ENCODE measurements at places on chromosomes 5 and 9.

GRCh38 chr5:17359451-17360011, 138.5 kb upstream of the TAF11L2 start:
- DNase-seq = no peak

DNA sequence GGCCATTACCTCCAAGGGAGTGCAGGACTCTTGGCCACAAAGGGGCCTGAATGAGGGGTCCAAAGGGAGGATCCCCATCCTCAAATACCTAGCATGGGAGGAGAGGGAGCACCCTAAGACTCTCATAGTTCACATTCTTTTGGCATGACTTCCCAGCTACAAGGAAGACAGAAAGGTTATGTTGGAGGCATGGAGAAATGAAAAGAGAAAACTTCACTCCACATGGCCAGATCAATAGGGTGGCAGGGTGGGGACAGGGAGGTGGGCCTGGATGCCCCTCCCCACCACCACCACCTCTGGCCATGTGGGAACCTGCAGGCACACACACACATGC, 97.6 kb downstream of the PAX5 start:
- DNase-seq = no peak

- DNase-seq = no peak
These were observed 29.2 kb downstream of the NR4A3 start for GRCh38 chr9:99850736-99851499.

DNA sequence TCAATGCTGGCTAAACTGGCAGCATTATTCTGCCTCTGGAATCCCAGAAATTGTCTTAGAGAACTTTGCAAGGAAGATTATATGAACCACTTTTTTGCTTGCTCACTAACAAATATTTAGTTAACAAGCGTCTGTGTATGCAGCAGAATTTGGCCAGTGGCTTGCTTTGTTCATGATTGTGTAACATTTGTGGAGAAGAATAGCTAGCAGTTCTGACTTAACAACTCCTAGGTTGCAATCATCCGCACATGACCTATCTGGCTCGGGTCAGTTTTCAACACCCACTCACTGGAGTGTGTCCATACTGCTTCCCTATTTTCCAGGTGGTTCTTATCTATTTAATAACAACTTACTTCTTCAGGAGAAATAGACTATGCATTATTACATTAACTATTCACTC, 98.5 kb downstream of the SNX18 start:
- DNase-seq = no peak

GRCh38 chr5:5483350-5483749, 60.9 kb downstream of the ICE1 start:
- no peak for DNase-seq

DNA sequence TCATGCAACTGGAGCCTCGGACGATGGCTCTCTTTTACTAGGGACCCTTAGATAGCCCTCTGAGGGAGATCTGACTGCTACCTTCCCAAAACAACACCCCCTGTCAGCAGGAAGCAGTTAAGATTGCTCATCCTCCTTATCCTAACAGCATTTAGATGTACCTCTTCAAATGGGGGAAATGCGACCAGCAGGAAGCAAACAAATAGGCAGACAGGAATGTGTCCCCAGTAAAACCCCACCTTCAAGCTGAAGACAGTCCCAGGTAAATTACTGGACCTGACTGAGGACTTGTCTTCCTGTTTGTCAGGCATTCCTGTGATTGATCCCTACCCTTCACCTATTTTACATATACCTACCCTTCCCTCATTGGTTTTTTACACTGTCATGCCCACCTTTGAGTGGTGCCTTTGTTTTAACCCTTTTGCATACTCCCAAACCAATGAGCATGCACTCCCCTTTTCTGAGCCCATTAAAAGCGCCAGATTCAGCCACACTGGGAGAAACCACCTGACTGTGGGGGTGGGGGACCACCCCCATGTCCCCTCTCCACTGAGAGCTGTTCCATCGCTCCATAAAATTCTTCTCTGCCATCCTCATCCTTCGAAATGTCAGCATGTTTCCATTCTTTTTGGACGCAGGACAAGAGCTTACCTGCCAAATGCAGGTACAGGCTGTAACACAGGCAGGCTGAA, 954.0 kb upstream of the CDH6 start:
- DNase-seq = no peak

DNA sequence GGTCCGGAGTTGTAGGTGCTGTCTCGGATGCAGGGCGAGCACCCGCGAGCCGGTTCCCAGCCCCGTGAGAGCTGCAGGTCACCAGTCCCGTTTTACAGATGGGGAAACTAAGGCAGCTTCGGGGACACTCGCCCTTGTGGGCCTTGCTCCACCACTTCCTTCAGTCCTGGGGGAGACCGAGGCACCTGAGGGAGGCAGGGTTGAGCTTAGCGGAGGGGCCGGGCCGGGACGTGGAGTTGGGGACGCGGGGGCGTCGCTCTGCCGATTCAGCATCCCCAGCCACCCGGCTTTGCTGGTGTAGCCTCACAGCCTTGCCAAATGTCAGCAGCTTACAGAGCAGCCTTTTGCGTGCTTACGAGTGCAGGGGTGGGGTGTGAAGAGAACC, 530 bp downstream of the BBLN start:
- DNase-seq = peak; percentile 54

- no peak for DNase-seq
These were observed 127.6 kb downstream of the TMEM174 start for GRCh38 chr5:73300337-73301207.

DNA sequence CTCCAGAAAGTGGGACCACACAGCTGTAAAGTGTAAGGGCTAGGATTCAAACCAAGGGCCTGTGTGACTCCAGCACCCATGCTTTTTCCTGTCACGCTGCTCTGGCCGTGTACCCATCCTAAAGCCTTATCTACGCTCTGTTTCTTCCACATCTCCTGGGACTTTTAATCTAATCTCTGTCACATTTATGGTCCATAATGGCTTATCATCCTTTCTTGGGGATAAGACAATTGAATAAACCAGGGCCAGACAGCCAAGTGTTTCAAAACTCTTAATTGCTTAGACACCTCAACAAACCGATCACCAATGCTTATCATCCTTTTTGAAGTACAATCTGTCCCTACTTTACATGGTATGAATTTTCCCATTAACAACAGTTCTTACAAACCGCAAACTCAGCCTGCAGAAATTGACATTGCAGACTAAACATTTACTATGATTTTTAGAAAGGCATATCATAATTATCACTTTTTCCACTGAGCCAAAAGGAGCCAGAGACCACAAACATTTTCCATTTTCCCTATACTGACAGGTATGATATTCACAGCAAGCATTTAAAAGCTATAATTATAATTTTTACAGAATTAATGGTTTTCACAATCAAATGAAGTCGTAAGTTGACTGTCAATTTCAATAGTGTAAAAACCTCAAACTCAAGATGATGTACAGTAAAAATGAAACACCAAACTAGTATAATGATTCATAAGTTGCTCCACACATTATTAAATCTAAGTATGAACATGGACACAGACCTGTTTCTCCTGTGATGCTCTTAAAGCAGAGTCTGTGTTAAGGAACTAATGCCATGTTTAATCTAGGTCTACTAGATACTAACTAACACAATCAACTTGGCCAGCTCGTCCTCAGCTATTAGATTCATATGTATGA, 99.5 kb downstream of the FBXW11 start:
- no peak for DNase-seq

DNA sequence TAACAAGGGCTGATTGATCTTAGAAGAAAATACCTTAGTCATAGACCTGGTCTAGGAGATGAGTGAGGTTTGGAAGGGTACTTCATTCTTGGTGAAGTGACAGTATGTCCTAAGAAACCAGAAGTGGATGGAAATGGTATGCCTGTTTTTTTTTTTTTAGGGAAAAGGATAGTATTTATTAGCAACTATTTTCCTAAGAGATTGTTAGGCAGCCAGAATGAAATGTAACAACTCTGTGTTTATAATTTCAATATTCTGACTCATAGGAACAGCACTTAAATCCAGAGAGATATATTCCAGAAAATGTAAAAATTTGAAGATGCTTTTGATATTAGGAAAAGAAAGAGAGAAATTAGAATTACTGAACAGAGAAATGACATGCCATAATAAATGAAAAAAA, 21.2 kb upstream of the ARL14EPL start:
- no peak for DNase-seq

- DNase-seq = no peak
These were observed 32.8 kb upstream of the FANCC start for GRCh38 chr9:95350266-95350665.

DNA sequence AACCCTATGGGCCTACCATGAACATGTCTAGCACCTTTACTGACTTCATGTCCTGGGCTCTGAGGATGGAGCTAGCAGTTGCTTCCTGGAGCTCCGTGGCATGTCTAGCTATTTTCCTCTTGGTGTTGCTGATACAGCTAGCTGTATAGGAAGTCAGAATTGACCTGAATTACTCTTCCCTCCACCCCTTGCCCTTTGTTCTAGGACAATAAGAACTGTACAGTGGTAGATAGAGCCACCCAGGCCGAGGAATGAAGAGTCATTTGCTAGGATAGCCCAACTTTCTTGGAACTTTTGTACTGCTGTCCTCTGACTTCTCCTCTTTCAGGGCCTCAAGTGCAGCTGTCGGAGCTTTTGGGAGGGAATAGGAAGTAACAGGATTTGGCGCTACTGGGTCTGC, 109.9 kb upstream of the RUSC2 start:
- DNase-seq = no peak

- DNase-seq = no peak
These were observed 1.5 kb downstream of the C9orf40 start for GRCh38 chr9:74951107-74951720.

- no peak for DNase-seq
These were observed 32.8 kb upstream of the DAP start for GRCh38 chr5:10793785-10794184.

- DNase-seq = no peak
These were observed 209.0 kb upstream of the IRX1 start for GRCh38 chr5:3386637-3387036.

DNA sequence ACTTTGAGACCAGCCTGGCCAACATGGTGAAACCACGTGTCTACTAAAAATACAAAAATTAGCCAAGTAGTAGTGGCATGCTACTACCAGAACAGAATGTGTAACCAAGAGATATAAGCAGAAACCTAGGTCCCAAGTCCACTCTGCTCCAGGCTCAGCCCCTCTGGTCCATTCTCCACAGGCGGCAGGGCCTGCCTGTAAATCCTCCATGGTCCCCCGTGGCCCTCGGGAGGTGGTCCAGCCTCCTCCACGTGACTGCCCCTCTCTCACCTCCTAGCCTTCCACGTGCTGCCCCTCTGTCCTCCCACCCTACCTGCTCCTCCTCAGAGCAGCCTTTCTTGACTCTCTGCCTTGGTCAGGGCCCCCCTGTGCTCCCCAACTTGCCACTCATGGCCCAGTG, 127.4 kb downstream of the GAPVD1 start:
- no peak for DNase-seq

DNA sequence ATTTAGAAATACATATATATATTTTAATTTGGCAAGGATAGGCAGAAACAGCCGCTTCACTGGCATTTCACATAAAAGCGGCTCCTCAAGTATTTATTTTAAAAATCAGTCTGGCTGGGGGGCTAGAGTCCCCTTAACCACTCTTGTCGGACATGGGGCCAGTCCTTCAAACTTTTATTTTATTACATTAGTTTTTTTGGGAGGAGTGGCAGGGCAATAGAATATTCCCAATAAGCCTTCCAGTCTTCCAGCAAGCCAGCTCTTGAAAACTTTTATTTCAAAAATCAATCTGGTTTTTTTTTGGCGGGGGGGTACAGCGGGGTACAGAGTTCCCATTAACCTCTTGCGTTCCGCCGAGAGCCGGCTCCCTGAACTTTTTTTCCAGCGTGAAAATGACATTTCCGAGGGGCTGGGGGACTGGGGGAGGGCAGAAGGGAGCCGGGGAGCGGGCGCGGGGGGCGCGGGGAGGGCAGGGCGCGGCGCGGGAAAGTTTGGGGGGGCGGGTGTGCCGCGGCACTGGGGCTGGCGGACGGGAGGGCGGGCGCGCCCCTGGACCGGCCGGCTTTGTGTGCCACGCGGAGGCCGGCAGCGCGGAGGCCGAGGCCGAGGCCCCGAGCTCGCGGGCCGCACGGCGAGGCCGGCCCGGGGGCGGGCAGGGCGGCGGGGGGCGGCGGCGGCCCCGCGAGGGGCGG, 504 bp upstream of the ZNF618 start:
- DNase-seq = no peak

- DNase-seq = no peak
These were observed 312.1 kb downstream of the TMEM232 start for GRCh38 chr5:110414360-110414759.

- no peak for DNase-seq
These were observed 69.9 kb downstream of the LRSAM1 start for GRCh38 chr9:127520941-127521918.

- DNase-seq = peak; percentile 43
These were observed 18.0 kb downstream of the ATOX1 start for GRCh38 chr5:151740336-151740942.

- DNase-seq = no peak
These were observed 148.5 kb upstream of the GRAMD2B start for GRCh38 chr5:126274763-126275125.

- DNase-seq = no peak
These were observed 83.7 kb downstream of the HINT1 start for GRCh38 chr5:131081374-131081773.

DNA sequence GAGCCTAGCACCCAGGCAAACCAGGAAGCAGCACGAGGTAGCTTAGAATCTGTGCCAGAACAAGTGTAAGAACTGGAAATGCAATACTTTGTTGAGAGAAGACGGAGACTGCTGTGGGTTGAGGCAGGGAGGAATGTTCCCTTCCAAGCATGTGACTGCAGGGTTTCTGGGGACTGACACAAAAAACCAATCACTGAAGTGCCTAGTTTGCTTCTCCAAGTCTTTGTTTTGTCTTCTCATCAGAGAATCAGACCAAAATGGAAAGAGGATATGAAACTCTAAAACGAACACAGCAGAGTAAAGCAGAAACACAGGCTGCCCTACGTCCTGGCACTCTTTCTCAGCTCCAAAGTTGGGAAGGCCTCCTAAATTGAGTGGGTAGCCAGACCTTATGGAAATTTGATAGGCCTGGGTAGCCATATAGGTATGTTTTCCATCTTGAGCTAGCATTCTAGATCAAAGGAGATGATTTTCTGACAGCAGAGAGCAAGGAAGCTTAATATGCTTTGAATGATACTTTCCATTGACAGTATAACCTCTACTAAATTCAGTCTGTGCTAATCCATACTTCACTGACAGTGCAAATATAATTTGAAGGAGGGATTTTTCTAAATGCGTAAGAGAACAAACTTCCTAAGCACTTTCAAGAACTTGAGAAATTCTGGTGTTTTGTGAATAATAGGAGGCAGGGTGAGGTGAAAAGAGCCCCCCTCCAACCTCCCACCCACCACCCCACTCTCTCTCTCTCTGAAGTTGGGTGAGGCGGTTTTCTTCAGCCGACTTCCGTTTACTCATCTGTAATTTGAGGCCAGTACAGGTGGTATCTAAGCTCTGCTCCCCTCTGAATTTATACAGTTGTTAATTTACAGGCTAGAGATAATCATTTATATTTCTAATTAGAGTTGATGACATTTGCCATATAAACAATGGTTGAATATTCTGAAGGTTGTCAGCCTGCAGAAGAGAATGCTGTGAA, 5.5 kb downstream of the ADRB2 start:
- DNase-seq = no peak
